ENCODE measurements at places on chromosomes 7 and 10.

DNA sequence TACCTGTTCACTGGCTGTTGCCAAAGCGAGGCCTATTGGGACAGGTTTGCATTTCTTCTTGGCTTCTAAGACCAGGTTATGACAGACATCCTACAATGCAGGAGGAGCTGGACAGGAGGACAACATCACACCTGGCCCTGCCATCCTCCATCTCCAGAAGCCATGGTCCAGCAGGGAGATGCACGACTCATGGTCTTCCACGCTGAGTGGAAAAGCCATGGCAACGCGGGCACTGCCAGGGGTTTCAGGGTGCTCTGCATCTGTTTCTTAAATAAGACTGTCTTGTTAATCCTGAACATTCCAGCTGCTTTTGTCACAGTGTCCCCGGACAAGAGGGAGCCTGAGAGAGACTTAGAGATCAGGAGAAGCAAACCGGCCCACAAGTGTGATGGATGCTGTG, 40.3 kb downstream of the CLRN3 start:
- DNase-seq = no peak

GRCh38 chr7:124737760-124738300, 27.8 kb downstream of the GPR37 start:
- DNase-seq = no peak

DNA sequence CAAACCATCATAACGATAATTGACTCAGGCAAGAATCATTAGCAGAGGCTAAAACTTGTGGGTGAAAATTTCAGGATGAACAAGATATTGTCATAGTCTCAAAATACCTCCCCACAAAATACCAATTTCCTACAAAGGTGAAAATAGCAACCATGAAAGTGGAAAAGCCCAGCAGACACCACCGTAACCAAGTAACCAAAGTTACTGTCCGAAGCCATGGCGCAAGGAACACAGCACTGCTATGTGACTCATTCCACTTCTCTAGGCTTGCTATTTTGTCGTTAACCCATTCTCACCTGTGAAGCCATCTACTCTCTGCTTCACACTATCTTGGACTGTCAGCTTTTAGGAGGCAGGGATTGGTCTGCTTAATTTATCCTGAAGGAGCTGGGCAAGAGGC, 113.8 kb upstream of the CACUL1 start:
- peak; percentile 51 for DNase-seq

GRCh38 chr10:96820765-96821164, 11.3 kb upstream of the LCOR start:
- no peak for DNase-seq

DNA sequence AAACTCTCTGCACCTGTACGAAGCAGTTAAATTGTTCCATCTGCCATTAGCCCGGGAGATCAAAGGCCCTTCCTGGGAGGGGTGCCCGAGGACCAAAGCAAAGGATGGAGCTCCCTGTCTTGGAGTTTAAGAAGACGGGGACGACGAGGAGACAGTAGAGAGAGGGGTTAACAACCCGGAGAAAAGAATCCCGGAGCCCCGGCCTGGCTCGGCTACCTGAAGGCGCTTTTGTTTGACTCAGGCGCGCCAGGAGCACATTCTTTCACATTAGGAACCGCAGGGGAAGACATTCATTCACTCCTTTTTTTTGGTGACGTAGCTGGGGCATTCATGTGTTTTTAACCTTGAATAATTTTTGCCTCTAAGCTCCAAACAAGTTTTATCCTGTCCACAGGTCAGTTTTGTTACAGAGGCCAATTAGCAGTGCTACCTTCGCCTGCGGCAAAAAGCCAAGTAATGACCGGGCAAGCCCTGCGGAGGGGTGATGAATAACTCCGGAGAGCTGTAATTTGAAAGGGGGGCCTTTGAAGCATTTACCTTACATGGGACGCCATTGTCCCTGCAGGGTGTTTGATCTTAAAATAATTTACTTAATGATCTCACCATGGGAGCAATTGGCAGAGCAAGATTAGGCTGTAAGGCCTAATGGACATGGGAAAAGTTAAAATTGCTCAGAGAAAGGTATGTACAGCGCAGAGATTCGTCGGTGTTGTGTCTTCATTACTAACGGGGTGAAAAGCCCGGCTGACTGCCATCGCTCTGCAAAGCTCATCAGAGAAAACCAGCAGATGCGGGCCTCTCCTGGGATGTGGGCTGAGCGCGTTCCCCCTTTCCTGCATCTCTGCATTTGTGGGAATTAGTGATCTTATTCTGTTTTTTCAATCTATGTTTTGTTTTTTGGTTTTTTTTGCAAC, 258.0 kb upstream of the SP4 start:
- DNase-seq = peak; percentile 74

- DNase-seq = no peak
These were observed 4.4 kb downstream of the PRKAR2B start for GRCh38 chr7:107048783-107049418.

DNA sequence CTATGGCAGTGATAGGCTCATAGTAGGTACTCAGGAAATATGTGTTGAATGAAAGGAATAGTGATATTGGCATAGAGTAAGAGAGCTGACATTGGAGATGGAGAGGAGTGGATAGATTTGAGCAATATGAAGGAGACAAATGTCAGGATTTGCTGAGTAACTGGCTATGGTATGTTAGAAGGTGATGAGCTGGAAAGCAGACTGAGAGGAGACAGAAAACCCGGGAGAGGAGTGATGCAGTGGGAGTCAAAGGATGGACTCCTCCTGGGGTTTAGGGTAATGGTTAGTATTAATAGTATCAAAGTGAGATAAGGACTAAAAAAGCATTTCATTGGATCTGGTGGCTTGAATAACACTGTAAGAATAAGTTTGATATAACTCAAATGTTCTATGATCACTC, 64.8 kb downstream of the CD36 start:
- DNase-seq = no peak

DNA sequence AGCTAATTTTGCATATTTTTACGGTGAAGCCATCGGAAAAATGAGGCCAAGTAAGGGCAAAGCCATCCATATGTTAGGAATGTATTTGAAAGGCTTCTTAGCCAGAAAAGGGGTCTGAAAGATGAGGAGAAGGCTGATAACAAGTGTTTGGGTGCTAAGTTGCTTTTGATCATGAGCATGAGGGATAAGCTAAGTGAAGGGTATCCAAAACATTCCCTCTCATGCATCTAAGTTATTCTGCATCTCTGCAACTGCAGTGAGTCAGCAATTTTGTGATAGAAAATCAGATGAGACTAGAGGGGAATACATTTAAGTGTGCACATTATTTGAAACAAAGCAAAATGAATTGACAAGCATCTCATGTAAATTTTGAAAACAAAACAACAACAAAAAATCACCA, 282.8 kb downstream of the GPR158 start:
- no peak for DNase-seq

GRCh38 chr10:125134483-125134848, 25.9 kb downstream of the CTBP2 start:
- no peak for DNase-seq

GRCh38 chr7:43631559-43631958, 48.7 kb downstream of the STK17A start:
- no peak for DNase-seq

- no peak for DNase-seq
These were observed 110.3 kb downstream of the ZNF248 start for GRCh38 chr10:37747081-37747480.

DNA sequence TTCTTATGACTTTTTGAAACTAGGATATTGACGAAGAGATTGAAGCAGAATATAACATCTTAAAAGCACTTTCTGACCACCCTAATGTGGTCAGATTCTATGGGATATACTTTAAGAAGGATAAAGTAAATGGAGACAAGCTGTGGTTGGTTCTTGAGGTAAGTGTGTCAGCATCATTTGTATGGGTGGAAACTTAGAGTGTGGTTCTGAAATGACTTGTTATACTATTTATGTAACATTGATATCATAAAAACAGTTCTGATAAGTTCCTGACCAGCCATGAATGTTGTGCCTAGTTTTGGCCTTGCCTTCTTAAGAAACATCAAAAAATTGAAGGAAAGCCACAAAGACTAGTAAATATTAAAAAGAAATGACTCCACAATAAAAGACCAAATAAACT, 20.8 kb downstream of the MYO3A start:
- DNase-seq = no peak

DNA sequence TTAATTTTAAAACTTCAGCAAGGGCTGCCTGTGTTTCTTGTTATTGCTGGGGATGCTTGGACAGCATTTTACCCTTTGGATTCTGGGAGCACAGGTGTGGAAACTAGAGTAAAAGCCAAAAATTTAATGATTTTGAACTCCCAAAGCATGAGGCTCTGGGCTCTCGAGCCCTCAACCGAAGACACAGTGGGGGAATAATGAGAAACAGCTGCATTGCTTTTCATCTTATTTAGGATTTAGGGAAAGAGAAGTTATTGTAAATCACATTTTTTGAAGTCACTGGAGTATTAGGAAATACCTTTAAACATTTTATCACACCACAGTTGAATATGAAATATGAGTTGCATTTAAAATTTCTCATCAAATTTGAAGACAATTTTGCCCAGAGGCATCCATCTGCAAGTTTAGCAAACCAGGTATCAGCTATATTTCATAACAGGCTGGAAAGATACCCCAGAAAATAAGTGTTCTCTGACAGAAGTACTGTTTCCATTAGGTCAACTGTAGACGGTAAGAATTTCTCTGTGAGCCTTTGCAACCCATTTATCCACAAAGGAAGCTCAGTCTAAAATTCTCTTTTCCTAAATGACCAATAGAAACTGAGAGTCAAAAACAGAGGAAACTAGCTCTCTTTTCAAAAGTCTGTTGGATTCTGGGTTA, 290.6 kb upstream of the PHYHIPL start:
- no peak for DNase-seq

GRCh38 chr7:31371621-31372020, 31.1 kb upstream of the NEUROD6 start:
- DNase-seq = no peak

GRCh38 chr10:99905971-99906370, 103.8 kb downstream of the DNMBP start:
- peak; percentile 45 for DNase-seq

- DNase-seq = peak; percentile 72
These were observed 119.0 kb downstream of the BICC1 start for GRCh38 chr10:58631715-58632114.

- DNase-seq = peak; percentile 28
These were observed 97.4 kb upstream of the PIK3CG start for GRCh38 chr7:106767498-106768323.

DNA sequence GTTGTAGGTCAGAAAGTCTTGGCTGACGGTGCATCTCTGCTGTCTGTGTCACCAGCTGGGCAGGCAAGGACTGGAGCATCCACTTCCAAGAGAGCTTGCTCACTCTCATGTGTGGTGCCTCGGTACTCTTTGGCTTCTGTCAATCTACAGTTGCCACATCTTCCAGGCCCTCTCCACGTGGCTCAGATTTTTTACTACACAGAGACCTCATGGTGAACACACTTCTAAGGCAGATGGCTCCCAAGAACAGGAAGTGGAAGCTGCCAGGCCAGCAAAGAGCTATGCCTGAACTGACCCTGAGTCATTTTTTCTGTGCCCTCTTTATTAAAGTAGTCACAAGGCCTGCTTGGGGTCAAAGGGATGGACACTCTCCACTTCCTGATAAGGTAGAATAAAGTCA, 351.5 kb upstream of the AUTS2 start:
- no peak for DNase-seq

DNA sequence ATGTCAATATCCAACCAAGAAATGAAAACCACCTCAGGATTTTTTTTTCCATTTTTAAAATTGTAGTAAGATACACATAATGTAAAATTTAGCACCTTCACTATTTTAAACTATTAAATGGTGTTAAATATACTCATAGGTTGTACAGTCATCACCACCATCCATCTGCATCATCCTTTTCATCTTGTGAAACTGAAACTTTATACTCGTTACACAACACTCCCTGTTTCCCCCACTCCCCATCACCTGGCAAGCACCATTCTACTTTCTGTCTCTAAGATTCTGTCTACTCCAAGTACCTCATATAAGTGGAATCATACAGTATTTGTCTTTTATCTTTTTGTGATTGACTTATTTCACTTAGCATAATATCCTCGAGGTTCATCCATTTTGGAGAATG, 335.2 kb upstream of the NPSR1 start:
- DNase-seq = no peak

DNA sequence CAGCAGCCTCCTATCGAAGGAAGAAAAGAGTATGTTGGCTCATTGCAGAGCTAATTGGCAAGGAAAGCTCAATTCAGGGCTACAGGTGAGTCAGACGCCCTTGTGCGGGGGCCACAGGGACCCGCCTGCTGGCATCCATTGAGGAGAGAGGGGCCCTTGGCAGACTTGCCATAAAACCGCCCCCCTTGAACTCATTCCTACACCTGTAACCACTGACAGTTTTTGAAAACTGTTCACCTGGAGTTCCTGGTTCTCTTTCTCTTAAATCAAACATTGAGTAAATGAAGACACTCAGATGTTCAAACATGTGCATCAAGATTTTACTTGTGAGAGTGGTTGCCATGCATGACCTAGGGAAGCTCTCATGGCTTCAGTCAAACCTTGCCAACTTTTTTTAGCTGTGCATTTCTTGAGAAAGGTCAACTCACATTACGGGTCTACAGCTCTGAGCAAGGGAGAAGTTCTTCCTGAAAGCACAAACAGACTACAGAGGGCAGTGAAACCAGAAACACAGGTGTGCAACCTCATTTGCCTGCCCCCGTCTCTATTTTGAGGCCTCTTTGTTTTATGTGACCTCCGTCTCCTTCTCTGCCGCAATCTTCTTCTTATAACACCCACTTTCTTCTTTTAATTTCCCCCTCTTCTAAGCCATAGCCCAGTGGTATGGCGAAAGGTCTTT, 87.8 kb downstream of the TBXAS1 start:
- peak; percentile 36 for DNase-seq

- DNase-seq = peak; percentile 54
These were observed 99.1 kb downstream of the SND1 start for GRCh38 chr7:127751062-127751461.

- no peak for DNase-seq
These were observed 102.1 kb downstream of the EBF3 start for GRCh38 chr10:129861776-129862531.

DNA sequence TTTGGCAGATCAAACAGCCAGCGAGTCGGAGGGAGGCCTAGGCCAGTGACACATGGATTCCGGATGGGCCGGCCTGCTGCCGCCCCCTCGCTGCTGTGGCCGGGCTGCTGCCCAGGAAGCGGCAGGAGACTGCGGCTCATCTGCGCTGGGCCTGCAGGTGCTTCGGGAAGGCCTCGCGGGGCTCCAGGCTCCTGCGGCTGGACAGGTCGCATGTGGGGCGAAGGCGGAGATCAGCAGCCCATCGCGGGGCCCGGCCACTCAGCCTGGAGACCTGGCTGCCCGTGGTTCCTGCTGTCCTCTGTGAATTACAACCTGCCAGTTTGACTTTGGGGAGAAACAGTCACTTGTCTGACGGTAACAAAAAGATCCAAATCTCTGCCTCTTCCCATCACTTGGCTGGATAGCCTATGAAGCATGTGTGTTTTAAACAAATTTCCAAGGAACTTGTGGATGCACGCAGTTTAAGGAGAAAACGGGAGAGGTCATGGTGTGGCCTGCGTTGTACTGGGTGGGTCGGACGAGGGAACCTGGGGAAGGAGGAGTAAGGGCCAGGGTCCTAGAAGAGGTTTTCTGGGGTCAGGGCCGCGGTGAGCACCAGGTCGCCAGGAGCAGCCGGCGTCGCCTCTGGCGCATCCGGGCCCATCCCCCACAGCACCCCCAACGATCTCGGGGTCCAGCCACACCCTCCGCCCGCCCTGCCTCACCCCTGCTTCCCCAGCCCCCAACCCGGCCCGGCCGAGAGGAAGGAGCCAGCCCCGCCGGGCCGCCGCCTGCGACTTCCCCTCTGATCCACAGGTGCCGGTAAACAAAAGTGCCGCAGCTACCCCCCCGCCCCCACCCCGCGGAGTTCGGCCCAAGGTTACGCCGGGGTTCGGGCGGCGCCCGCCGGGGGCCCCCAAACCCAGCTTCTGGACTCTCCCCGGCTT, 1.6 kb downstream of the SPOCK2 start:
- no peak for DNase-seq
